ENCODE measurements at places on chromosomes 3 and 15.

GRCh38 chr15:43238671-43239131, 17.9 kb upstream of the EPB42 start:
- no peak for DNase-seq

GRCh38 chr3:109191421-109191820, 54.9 kb downstream of the C3orf85 start:
- no peak for DNase-seq

- DNase-seq: no peak
These were observed 78.3 kb downstream of the CHRNA7 start for GRCh38 chr15:32108661-32109060.

- DNase-seq: no peak
These were observed 34.0 kb upstream of the GK5 start for GRCh38 chr3:142259359-142259758.

- no peak for DNase-seq
These were observed 1.0 kb upstream of the ALS2CL start for GRCh38 chr3:46694520-46694919.

- DNase-seq: no peak
These were observed 172.6 kb upstream of the CNTN3 start for GRCh38 chr3:74787011-74787410.

- DNase-seq: no peak
These were observed 72.9 kb downstream of the LRRC28 start for GRCh38 chr15:99324082-99324620.

DNA sequence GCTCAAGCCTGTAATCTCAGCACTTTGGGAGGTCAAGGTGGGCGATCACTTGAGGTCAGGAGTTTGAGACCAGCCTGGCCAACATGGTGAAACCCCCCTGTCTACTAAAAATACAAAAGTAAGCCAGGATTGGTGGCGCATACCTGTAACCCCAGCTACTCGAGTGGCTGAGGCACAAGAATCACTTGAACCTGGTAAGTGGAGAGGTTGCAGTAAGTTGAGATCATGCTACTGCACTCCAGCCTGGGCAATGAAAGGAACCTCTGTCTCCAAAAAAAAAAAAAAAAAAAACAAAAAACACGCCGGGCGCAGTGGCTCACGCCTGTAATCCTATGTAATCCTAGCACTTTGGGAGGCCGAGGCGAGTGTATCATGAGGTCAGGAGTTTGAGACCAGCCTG, 18.9 kb upstream of the AP4E1 start:
- no peak for DNase-seq

- DNase-seq: no peak
These were observed 30.9 kb downstream of the MGLL start for GRCh38 chr3:127791221-127791913.

Measured in stimulated activated CD8-positive, alpha-beta memory T cell treated with anti-CD3 and anti-CD28 coated beads, Interleukin-15, amount 100 ng/mL, for 1 hour (primary cell).